ENCODE measurements at places on chromosomes 11 and 22.

DNA sequence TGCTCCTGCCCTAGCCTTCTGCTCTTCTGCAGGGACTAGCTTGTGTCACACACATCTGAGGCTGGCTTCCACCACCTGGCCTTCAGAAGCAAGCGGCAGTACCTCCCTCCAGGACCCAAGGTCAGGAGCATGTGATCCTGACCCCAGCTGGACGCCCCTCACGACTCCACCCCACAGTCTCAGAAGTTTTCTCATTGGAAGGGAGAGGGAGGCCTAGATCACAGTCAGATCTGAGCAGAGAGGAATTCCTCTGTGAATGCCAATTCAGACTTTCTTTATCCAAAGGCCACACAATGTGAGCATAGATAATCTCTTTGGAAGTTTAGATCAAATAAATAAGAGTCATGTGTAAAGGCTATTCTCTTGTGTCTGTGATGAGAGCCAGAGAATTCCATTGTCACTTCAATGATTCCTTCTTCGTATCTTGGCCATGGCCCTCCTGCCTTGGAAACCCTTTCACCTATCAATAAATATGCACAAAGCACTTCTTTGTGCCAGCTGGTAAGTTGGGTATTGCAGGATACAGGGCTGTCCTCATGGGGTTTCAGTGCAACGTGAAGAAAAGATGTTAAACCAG lies 142.9 kb downstream of the SNX19 start:
- no peak for DNase-seq

- no peak for DNase-seq
Observed at GRCh38 chr11:113528982-113529381, 53.8 kb upstream of the DRD2 start.

GRCh38 chr22:21755851-21756284 lies 20.3 kb upstream of the YPEL1 start:
- DNase-seq: peak; percentile 79

DNA sequence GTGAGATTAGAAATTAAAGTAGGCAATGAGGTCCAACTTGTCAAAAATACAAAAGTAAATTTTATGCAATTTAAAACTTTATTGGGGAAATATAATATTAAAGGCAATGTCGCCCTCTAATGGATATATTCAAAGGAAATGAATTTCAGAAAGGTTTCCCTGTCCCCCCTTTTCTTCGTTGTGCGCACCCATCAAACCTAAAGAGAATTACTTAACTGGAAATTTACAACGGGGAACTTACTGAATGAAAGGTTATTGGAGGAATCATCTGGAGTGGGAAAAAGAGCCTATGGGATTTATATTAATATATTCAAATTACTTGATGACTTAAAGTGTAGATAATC lies 1.7 kb upstream of the ABTB2 start:
- peak; percentile 17 for DNase-seq

DNA sequence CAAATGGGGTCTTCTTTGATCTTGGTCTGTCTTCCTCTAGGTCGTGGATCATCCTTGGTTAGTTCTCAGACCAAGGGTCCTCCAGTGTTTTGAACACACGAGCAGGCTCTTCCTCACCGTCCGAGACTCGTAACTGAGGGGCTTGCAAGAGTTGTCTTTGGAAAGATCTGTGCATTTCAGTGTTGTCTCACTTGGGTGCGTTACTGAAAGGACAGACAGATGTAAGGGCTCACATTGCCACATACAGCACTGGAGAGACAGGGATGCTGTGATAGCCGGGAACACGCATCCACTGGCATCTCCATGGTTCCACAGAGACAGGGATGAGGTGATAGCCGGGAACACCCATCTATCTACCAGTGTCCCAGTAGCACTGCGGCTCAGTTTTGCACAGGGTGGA lies 15.7 kb downstream of the GLB1L2 start:
- no peak for DNase-seq

GRCh38 chr11:107359701-107360100 lies 97.9 kb downstream of the CWF19L2 start:
- DNase-seq: no peak

DNA sequence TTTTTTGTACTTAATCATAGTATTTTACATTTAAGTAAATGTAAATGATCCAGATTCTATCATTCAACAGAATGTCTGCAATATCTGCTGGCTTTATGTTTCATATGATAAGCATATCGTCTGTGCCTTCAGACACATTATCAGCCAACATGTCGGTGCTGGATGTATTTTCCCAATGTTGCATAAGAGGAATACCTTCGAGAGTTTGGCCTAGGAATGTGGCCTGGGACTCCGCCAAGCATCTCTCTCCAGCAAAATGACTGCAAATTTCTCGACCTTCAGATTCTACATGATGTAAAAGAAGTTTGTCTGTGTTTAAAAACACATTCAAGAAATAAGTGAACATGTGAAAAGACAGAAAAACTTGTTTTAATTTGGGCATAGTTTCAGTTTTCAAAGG lies 6.9 kb downstream of the BDNF start:
- no peak for DNase-seq

GRCh38 chr11:8784954-8785353 lies 102.4 kb downstream of the RPL27A start:
- no peak for DNase-seq

DNA sequence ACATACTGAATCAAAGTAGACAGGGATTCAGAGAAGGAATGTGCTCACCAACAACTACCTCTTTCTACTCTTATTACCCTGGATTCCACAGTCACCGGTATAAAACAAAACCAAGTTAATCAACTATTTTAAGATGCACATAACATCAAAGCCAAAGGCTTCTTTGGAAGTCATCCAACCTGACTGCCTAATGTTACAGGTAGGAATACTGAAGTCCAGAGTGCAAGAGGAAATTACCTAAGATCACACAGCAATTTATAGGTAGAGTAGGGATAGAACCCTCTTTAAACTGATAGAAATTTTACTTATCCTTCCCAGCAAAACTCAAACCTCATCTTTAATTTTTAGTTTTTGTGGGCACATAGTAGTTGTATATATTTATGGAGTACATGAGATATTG lies 76.3 kb downstream of the PAK1 start:
- no peak for DNase-seq

GRCh38 chr22:49655168-49655812 lies 172.4 kb downstream of the BRD1 start:
- DNase-seq: no peak

DNA sequence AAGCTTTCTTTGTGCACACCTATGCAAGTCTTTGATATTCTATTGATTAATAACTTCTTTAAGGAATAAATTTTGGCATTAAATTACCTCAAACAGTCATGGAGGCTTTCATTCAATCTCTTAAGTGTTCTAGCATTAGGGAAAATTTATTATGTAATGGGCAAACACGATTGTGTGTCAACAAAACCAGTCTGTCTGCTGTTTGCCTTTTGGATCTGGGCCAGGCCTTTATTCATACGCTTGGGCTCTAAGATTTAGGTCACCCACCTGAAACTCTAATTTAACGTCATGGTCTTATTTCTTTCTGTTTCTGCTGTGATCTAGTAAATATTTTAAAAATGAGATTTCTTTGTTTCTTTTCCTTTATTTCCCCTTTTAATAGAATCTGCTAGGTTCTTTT lies 1270.6 kb downstream of the LRRC4C start:
- DNase-seq: no peak

DNA sequence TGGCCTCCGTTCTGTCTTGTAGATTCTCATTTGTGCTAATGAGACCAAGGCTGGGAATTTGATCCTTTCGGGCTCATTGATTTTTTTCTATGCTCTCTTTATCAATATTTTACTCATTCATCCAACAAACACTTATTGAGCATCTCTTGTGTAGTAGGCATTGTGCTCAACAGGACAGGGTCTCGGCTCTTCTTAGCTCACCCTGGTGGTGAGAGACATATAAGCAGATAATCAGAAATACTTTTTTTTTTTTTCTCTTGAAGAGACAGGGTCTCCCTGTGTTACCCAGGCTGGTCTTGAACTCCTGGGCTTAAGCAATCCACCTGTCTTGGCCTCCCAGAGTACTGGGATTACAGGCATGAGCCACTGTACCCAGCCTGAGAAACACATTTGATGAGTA lies 48.0 kb upstream of the SLC5A1 start:
- no peak for DNase-seq

DNA sequence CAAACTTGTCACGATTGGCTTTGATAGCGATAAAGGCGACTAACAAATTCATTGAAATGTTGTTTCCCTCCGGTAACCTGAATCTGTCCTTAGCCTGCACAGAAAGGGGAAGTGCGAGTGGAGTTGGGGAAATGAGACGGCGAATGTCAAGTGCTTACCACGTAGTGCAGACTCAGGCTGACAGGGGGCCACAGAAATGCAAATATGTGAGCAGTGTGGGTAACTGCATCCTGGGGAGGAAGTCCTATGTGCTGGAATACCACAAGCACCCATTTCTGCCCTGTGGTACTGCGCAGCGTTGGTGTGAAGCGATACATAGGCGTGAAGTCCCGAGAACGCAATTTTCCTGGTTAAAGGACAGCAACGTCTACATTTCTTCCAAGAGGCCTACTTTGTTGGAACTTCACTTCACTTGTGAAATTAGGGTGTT lies 869 bp upstream of the EIF4ENIF1 start:
- DNase-seq: peak; percentile 80

DNA sequence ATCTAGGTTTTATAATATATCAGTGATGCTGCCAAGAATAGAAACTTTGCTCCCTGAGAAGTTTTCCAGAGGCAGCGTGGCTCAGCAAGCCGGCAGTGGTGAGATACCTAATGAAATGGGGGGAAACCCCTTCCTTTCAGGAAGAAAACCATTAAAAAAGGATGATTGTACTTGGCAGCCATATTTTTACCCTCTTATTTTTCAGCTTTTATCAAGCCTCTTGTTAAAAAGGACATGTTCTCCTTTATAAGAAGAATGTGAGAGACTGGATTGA lies 9.0 kb upstream of the ME3 start:
- no peak for DNase-seq

Data from hepatic stellate cell (primary cell).